Endodermal cell (in vitro differentiated cells): ENCODE measurements at places on chromosomes 2 and 18.
A peak's percentile ranks its signal among the peaks of the same experiment; 100 is the strongest.

GRCh38 chr2:231318436-231318835 lies 77.1 kb upstream of the B3GNT7 start:
- no peak for DNase-seq

- peak; percentile 87 for DNase-seq
Measured at GRCh38 chr18:45664824-45665763, 49.8 kb downstream of the SLC14A2 start.

- DNase-seq: peak; percentile 52
Measured at GRCh38 chr2:42762155-42762554, 1.8 kb downstream of the OXER1 start.

DNA sequence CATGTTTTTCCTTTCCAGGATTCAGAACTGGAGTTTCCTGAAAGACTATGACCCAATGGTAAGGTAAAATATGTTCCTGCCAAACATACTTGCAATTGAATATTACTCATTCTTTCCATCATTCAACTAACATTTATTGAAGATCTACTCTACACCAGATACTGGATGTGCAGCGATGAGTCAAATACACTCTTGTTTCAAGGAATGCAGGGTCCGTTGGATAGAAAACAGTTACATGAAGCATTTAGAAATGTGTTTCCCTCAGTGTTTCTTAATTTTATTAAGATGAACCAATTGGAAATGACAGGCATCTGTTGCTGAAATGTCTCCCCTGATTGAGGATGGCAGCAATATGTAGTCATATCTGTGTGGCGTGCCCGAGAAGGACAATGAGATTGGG lies 14.8 kb upstream of the SLC66A3 start:
- no peak for DNase-seq

- peak; percentile 14 for DNase-seq
Measured at GRCh38 chr2:119671016-119671415, 8.0 kb upstream of the TMEM177 start.

GRCh38 chr2:55151733-55152433 lies 80.2 kb downstream of the CLHC1 start:
- peak; percentile 32 for DNase-seq

DNA sequence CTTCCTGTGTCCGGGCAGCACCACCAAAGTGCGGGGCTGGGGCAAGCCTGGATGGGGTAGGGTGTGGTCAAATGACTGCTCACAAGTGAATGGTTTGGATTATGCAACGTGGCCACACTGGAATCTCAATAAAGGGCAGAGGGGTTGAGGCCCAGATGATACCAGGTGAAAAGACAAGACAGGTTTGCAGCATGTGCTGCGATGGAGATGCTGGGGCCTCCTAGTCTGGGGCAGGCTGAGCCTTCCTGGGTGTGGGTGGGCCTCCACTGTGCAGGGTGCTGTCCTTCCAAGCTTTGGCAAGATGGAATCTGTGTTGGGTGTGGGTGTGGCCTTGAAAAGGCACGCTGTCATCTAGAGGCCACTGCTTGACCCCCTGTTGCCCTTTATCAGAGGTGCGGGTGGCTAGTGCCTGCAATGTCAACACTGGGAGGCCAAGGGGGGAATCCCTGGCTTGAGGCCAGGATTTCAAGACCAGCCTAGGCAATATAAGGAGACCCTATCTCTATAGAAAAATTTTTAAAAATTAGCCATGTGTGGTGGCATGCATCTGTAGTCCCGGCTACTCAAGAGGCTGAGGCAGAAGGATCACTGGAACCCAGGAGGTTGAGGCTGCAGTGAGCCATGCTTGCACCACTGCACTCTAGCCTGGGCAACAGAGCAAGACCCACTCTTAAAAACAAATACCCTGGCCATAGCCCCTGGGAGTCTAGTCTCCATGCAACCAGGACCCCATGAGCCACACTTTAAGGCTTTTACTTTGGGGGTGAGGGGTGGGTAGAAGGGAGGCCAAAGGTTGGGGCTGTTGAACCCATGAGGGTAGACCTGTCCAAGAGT lies 13.8 kb downstream of the RRM2 start:
- DNase-seq: no peak

GRCh38 chr2:95372216-95372829 lies 30.2 kb upstream of the FAHD2A start:
- peak; percentile 18 for DNase-seq

GRCh38 chr18:725646-726045 lies 13.2 kb upstream of the ENOSF1 start:
- DNase-seq: no peak

GRCh38 chr2:179487010-179487731 lies 222.5 kb upstream of the SESTD1 start:
- DNase-seq: no peak

- DNase-seq: no peak
Measured at GRCh38 chr2:175737722-175738361, 264.2 kb downstream of the LNPK start.

DNA sequence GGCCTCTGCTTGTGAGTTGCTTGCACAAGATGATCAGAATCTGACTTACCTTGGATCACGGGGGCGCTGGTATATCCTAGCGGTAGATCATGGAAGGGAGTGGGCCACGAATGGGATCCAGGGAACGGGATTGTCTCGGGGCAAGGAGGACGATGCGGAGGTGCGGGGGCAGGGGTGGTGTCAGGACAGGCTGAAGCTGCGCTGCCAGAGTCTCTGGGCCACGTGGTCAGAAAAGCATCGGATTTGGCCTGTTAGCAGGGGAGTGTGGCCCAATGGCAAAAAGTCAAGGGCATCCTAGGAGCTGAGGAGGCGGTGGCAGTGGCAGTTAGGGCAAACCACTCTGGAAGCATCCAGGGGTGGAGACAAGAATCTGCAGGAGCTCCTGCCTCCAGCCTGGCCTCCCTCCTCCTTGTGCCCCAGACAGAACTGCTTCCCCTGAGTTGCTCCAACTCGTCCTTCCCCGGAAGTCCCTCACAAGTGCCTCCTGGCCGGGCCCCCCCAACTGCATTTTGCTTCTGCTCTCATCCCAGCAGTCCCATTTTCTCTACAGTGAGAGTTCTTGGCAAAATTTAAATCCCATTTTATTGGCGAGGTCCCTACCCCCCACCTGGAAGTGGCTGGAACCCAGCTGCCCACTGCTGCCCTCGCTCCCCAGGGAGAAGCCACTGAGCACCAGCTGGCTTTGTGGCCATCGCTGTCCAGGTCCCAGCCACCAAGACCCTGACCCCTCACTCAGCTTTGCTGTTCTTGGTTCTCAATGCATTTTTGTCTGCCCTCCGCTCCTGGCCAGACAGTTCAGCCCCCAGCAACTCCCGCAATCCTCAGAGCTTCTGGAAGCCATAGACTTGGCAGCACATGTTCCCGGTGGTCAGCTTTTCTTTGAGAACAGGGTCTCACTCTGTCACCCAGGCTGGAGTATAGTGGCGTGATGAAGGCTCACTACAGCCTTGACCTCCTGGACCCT lies 5.6 kb upstream of the CCDC74B start:
- DNase-seq: no peak

- no peak for DNase-seq
Measured at GRCh38 chr2:215949991-215950404, 63.4 kb downstream of the MREG start.

DNA sequence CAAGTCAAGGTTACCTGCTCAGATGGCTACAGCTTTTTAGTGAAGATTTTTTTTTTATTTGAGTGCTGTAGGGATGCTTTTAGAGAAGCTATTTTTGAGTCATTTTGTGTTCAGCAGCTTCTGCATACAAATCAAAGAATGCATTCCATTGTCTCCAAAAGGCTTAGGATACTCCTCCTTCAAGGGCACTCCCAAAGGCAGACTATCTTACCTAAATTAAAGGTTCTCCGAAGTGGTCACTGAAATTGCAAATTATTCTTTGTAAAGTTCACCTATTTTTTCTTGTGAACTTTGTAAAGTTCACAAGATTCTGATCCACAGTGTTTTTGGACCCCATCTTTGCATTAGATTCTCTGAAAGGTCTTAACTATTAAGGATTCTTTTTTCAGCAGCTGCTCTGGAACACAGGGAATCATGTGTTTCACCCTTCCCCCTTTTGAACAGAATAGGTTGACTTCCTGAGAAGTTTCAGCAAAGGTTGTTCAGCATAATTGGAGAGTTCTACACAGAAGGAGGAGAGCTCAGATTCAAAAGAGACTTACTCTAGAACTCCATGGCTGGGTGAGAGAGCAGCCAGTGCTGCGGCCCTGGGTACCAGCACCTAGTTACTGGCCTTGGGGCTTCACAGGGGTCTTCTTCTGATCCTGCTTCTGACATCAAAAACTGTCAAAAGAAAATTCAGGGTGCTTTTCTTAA lies 14.5 kb downstream of the CLIP4 start:
- DNase-seq: no peak

GRCh38 chr2:25310709-25310964 lies 31.1 kb downstream of the DNMT3A start:
- DNase-seq: no peak

DNA sequence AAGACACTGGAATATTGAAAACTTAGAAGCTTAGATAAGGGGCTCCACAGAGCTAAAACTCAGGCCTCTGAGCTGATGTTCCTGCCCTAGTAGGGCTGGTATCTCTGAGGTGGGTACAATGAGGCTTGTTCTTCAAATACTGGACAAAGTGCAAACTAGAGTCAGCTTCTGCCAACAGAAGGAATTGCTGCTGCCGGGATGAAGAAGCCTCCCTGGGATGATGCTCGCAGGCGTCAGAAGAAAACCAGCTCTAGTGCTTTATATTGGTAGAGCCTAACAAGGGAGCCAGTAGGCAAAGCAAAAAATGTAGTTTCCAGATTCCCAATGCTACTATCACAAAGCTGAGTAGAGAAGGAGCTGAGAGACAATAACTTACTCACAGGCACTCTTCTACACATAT lies 118.1 kb downstream of the FOXI3 start:
- DNase-seq: no peak

DNA sequence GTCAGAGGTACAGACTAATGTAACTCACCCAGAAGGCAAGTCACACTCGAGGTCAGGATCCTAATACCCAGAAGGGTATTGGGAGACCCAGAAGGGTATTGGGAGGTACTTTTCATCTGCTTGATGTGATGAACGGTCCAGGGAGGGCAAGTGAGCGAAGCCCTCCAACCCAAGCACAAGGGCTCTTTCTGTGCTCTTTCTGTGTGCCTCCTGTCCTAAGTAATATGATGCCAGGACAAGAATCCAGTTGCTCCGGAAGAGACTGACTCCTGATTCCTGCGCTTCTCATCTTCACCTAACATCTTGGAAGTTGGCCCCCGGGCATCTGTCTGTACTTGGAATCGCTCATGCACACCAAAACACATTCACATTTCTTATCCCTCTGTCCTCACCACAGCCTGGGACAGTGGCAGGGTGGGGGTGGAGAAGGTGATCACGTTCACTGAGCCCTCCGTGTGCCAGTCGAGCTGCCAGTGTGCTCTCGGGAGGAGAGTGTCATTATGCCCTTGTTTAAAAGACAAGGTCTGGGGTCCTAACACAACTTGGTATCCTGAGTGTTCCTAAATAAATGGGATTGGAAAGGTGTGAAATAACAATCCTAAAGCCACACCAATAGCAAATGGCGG lies 17.1 kb downstream of the GYPC start:
- no peak for DNase-seq

- no peak for DNase-seq
Measured at GRCh38 chr2:240948086-240948485, 42.0 kb downstream of the CROCC2 start.

DNA sequence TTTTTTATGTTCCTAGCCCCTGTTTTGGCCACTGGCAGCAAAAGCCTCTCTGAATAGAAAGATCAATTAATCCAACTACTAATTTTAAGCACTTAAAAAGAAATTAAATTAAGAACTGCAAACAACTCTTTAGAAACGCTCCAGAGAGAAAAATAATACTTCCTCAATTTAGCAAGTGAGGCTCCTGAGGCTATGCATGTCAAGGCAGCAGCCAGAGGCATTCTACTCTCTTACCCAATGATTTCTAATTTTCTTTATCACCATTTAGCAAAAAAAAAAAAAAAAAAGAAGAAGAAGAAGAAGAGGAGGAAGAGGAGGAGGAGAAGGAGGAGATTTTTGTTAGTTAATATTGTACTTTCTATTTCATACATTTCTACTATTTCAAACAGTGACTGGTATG lies 68.5 kb downstream of the TMEM237 start:
- DNase-seq: no peak

DNA sequence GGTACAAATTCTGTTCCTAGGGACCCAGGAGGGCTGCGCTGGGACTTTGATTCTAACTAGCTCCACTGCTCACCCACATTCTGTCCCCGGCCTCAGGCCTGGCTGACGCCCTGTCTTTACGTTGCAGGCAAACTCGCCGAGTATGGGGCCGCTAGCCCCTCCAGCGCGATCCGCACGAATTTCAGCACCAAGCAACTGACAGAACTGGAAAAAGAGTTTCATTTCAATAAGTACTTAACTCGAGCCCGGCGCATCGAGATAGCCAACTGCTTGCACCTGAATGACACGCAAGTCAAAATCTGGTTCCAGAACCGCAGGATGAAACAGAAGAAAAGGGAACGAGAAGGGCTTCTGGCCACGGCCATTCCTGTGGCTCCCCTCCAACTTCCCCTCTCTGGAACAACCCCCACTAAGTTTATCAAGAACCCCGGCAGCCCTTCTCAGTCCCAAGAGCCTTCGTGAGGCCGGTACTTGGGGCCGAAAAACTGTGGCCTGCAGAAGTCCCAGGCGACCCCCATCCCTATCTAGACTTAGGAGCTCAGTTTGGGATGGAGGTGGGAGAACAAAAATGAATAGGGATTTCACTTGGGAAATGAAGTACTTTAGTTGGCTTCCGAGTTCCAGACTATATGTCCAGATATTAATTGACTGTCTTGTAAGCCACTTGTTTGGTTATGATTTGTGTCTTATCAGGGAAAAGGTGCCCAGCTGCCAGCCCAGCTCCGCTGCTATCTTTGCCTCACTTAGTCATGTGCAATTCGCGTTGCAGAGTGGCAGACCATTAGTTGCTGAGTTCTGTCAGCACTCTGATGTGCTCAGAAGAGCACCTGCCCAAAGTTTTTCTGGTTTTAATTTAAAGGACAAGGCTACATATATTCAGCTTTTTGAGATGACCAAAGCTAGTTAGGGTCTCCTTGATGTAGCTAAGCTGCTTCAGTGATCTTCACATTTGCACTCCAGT lies 1.5 kb downstream of the HOXD1 start:
- DNase-seq: peak; percentile 71

GRCh38 chr2:107062599-107063220 lies 176.7 kb upstream of the ST6GAL2 start:
- DNase-seq: no peak

GRCh38 chr18:36296650-36297416 lies 680 bp upstream of the FHOD3 start:
- DNase-seq: peak; percentile 93

DNA sequence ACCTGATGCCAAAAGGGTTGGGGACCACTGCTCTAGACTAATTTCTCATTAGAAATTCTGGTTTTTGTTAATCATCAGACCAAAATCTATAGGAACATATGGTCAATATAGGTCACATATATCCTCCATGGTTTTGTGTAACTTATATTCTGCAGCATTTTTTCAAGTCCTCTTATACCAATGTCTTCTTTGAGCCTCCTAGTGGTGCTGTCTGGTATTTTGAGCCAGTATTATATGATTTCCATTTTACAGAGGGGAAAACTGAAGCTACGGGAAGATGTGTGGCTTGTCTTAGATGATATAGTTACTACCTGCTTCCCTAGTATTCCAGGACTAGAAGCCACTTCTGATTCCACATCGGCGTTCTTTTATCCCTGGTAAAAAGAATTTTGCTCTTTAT lies 13.8 kb downstream of the MAPK4 start:
- no peak for DNase-seq
